ENCODE measurements at places on chromosomes 7 and 10.

GRCh38 chr7:150974468-150975391 lies 3.4 kb downstream of the KCNH2 start:
- peak; percentile 30 for DNase-seq

DNA sequence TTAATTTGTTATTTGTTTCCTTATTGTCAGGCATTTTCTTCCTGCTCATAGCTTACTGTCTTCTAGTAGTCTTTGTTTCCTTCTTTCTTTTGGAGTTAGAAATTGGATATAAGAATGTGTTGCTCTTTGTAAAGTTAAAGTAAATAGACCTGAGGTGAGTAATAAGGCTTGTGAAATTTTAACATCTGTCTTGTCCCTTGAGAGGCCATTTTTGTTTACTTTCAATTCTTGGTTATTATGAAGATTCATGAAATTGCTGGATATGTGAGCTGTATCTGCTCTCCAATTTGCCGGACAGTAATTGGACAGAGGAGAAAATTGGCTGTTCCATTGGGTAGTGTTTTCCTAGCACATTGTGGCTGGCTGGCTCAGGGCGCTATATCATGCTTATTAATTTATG lies 260.7 kb downstream of the EXOC4 start:
- no peak for DNase-seq

DNA sequence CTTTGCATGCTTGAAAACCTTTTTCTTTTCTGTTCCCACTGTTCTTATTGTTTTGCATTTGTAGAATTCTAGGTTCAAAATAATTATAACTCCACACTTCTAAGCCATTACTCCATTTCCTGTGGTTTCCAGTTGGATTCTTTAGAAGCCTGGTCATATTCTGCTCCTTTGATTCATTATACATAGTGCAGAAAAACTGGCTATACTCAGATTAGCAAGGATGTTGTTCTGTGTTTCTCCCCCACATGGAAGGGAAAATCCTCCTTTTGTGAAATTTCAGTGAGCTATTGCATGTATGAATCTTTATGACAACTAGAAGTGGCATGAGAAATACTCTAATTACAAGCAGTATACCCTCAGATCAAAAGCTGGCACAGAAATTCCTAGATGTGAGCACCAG lies 79.5 kb downstream of the SLC13A1 start:
- no peak for DNase-seq

GRCh38 chr10:24039315-24039714 lies 169.6 kb upstream of the KIAA1217 start:
- no peak for DNase-seq

- no peak for DNase-seq
Observed at GRCh38 chr7:97017192-97018125, 7.2 kb downstream of the DLX5 start.

DNA sequence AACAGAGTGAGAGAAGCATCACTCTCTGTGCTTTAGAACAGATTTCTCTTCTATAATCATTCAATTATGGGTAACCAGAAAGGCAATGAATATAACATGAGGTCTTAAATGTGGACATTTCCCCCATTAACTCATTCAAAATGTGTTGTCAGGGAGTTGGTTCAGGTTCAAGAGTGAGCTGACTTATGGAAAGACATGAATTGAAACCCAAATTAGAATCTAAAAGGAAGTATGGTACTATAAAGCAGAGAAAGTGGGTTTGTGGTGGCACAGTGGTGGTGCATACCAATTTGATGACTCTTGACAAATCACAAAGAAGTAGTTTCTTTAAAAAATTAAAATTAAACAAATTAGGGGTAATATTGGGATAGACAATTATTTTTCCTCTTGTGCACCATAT lies 114.6 kb upstream of the MEOX2 start:
- no peak for DNase-seq

DNA sequence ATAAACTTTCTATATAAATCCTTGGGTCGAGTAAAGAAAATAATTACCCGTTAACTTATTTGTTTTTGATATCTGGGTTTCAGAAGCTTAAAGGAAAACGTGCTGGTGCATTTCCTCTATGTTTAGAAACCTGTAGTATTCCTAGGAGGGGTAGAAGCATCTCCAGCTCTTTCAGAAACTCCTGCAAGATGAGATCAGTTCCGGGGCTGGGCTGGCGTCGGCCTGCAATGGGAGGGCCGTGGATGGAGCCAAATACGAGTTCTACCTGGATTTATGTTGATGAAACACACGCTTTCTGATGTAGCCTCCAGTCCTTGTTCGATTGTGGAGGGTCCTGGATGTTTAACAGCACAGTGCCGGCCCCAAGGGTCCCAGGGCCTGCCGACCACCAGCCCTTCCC lies 35.8 kb upstream of the DIP2C start:
- no peak for DNase-seq

GRCh38 chr7:140122965-140123364 lies 53.8 kb downstream of the KDM7A start:
- no peak for DNase-seq

DNA sequence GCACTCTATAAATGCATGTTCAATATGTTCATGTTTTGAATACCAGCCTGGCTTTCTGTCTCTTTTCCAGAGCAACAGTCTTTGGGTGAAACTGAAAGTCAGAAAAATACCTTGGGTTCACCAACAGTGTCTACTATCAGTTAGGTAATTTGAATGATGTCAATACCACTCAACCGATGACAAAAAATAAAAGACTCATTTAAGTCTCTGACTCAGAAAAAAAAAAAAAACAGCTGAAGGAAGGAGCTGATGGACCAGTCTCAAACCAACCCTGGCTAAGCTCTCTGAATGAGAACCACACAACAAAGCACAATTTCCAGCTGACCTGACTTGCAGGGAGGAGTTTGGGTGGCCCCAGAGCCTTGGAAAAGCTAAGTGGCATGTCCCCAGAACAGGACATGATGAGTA lies 42.5 kb downstream of the ABLIM1 start:
- no peak for DNase-seq

DNA sequence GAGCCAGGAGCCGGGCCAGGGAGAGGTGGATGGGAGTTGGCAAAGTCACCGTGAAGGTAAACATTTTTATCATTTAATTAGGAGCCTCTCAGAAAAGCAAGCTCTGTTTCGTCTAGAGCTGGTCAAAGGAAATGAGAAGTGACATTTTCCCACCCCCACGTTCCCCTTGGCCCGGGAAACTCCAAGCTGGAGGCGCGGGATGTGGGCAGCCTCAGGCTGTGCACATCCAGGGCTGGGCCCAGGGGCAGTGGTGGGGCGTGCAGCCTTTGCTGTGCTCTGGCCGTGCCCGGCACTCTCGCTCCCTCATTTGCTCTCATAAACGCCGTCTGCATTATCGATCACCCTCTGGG lies 135.6 kb upstream of the RET start:
- DNase-seq: peak; percentile 71

DNA sequence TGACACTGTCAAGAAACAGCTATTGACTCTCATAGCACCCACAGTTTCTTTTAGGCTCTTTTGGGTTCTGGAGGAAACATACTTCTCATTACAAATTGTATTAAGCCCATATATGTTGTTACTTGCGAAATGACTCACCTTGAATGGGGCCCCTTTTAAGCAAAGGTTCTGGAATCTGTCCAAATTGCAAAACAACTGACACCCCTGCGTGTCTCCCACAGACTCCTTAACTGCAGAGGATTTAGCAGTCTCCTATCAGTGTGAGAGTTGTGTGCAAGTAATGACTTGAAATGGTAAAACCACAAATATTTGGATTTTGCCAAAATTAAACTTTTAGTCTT lies 192.3 kb downstream of the DNAJC1 start:
- DNase-seq: no peak

- DNase-seq: peak; percentile 74
Observed at GRCh38 chr7:90465816-90466215, 3.6 kb upstream of the PTTG1IP2 start.

GRCh38 chr7:113657603-113658002 lies 261.2 kb downstream of the PPP1R3A start:
- no peak for DNase-seq

- no peak for DNase-seq
Observed at GRCh38 chr10:132526676-132527075, 10.9 kb upstream of the INPP5A start.

GRCh38 chr10:80203835-80204676 lies 1.3 kb downstream of the ANXA11 start:
- DNase-seq: peak; percentile 37

- no peak for DNase-seq
Observed at GRCh38 chr7:131518626-131519025, 37.8 kb downstream of the PODXL start.

DNA sequence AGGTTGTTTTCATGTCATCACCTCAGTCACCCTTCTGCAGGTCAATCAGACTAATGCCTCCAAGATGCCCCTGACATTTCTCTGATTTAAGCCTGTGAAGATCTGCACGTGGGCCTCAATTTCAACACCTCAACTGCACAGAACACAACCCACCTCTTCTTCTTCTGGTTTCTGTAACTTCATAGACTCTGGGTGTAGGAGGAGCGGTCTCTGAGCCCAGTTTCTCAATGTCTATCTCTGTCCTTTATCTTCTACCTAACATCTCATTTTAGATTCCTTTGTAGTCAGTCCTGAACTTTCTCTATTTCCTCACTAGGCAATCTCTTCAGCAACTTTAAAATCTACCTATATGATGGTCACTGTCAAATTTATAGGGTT lies 85.6 kb downstream of the PRKCQ start:
- DNase-seq: no peak

DNA sequence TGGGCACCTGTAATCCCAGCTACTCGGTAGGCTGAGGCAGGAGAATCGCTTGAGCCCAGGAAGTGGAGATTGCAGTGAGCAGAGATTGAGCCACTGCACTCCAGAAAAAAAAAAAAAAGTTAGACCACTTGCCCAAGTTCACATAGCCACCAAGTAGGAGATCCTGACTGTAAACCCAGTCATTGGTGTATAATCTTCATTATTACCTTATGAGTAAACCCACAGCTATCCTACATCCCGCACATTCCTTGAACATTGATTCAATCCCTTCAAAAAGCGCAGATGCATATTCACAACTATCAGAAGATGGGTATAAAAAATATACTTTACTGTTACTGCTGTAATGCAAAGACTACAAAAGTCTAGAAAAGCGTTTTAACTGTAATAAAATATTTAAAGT lies 512.9 kb downstream of the SUGCT start:
- no peak for DNase-seq

DNA sequence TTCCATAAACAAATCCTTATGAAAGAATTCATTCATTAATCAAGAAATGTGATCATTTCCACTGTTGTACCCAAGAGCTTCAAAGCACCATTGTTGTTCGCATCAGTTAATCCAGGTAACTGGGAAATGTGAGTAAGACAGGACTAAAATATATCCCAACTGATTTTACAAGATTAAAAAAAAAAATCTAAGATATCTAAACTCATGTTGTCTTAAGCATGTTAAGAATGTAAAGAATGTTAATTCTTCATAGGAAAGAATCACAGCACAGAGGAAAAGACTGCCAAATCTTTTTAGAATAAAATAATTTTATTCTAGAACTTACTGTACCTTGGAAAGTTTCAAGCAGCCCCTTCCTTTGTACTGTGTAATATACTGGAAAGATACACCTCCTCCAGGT lies 16.4 kb downstream of the FZD1 start:
- no peak for DNase-seq

- no peak for DNase-seq
Observed at GRCh38 chr10:62284221-62284620, 15.6 kb upstream of the RTKN2 start.

- DNase-seq: no peak
Observed at GRCh38 chr10:72355214-72355555, 466 bp upstream of the DNAJB12 start.

DNA sequence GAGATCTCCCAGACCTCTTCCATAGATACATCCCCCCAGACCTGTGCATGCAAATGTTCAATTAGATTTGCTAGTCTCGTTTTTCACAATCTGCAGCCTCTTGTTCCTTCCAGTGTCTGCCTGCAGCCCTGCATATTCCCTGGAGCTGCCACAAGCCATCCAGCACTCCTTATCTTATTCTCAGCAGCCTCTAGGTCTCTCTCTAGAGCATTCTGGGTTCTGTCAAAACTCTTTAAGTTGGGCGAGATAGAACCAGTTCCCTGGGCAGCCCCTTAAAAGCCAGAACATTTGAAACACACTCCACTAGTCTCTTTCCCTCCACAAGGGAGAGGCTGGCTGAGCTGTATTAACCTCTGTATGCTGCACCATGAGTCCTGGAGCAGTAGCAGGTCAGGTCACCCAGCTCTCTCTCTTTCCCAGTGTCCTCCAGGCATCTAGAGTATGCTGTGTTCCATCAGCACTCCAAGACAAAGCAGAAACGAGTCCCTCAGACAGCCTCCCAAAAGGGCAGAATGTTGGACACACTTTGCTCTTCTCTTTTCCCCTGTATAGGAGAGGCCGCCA lies 20.6 kb upstream of the MCM10 start:
- DNase-seq: no peak

DNA sequence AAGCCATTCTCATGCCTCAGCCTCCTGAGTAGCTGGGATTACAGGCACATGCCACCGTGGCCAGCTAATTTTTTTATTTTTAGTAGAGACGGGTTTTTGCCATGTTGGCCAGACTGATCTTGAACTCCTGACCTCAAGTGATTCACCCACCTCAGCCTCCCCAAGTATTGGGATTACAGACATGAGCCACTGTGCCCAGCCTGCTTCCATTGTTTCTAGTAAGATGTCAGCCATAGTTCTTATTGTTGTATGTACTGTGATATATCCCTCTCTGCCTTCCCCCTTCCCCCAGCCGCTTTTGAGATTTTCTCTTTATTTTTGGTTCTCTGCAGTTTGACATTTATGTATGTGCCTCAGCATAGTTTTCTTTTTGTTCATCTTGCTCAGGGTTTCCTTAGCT lies 87.9 kb upstream of the KLF14 start:
- DNase-seq: no peak

GRCh38 chr10:59654007-59654406 lies 55.6 kb downstream of the SLC16A9 start:
- peak; percentile 67 for DNase-seq

DNA sequence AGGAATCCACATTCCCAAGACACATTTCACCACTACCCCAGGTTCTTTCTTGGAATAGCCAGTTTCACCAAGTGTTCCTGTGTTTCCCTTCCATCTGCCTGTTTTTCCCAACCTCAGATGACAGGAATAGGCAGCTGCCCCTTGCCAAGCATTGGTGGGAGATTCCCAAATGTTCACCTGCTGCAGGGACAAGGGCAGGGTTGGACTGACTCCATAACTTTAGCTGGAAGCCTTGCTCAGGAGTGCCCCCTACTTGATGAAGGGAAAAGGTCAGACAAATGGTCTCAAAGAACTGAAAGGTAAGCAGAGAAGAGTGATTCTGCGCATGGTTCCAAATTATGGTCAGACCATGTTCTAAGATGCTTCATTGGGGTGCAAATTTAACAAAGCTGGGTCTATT lies 45.1 kb upstream of the LYZL1 start:
- DNase-seq: no peak

All from suppressor macrophage treated with lipopolysaccharide for 1 hour (primary cell).